ENCODE measurements at places on chromosomes 5 and 9.

- DNase-seq = peak; percentile 29
Observed at GRCh38 chr5:170623576-170624181, 119.9 kb downstream of the KCNIP1 start.

DNA sequence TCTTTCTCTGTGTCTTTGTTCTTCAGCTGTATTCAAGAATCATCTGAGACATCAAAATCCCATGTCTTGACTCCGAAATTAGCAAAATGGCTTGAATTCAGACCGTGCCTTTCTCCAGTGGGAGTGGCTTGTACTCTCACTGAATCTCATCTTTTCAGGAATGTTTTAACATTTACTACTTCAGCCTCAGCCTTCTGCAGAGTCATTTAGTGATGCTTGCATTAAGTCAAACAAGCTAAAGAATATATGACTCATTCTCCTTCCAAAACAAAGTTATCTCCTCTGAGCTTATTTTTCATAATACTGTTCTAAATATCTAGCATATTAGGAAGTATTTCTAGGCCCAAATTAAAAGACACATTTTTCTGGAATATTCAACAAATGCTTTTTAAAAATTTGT, 205.3 kb downstream of the CDH10 start:
- DNase-seq = no peak

- DNase-seq = no peak
Observed at GRCh38 chr5:79001471-79001870, 16.4 kb upstream of the ARSB start.

GRCh38 chr9:78573205-78573604, 276.3 kb downstream of the PSAT1 start:
- DNase-seq = no peak

Measured in fibroblast of skin of right quadriceps (primary cell).